Stimulated activated CD4-positive, alpha-beta T cell treated with anti-CD3 and anti-CD28 coated beads, Interleukin-1b, Interleukin-23, amount 100 ng/mL, for 1 hour (primary cell): ENCODE measurements at places on chromosomes 12 and 14.

DNA sequence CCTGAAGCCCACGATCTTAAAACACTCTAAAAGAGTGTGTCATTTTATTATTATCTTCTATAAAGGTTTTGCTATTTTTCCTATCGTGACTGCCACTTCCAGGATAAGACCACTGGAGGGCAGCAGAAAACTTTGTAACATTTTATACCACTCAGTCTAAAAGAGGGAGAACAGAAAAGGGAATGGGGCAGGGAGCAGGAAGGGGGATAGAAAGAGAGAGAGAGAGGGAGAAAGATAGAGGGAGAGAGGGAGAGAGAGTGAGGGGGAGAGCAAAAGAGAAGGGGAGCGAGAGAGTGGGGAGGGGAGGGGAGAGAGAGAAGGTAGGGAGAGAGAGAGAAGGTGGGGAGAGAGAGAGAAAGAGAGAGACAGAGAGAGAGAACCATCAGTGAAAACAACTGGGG lies 2.0 kb upstream of the ART4 start:
- DNase-seq = no peak

DNA sequence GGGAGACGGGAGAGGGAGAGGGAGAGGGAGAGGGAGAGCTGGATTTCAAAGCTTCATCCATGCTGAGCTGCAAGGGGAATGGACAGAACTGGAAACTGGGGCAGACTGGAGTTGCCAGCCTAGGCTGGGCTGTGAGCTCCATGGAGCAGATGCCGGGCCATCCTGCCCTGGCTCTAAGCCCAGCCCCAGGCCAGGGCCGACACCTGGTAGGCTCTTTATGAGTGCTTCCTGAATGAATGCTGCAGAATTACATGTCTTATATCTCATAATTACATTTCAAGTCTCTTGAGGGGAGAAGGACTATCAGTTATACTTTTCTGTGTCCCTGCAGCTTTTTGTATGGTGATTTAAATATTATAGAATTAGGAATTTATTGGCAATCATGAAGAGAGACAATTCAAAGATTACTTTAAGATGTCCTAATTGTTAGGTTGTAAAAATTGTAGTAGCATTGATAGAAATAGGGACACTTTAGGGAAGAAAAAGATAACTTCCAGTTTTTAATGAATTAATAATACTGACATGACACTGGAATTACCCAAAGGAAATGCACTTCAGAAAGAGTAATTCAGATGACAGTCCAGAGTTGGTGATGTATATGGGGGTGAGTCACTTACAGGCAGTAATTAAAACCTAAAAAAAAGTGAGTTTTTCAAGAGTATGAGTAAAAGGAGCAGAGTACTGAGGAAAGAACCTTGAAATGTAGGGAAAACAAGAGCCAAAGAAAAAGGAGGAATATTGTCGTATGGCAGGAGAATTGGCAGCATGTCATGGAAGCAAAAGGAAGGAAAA lies 29.0 kb downstream of the SCYL2 start:
- DNase-seq = no peak

DNA sequence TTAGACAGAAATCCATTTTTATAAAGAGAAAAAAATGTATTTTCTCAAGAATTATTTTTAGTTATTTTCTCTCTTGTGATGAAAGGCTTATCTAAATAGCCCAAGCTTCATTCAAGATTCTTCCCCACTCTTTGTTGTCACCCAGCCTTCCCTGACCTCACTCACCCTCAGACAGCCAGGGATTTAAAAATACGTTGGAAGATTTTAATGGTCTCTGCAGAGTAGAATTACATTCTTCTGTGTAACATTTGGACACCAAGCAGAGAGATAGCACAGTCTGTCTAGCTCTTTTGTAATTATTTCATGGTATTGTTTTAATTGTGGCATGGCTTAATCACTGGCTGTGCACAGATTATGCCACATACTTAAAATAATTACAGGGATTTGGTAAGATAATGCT lies 130.3 kb downstream of the IGF1 start:
- no peak for DNase-seq

DNA sequence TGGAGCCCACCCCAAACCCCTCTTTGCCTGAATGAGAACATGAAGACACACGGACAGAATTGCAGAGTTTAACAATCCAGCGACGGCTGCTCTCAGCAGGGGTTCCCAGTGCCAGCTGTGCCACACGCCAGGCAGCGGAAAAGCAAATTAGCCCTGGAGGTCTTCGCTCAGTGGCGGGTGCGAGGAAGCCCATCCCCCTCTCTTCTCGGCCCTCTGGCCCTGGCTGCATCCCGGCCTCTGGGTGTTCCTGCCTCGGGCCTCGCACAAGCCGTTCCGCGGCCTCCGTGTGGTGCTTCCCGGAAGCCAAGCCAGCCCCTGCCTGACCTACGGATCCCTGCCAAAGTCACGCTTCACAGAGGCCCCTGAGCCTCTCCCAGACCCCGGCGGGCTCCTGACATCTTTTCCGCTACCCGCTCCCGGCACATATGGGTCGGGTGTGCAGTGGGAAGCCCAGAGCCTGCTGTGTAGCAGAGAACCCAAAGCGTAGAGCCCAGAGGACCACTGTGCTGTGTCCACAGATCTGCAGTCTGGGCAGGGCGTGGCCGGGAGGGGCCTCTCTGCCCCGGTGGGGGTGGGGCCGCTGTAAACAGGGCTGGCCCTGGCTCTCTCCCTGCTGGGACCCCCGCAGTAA lies 70.7 kb upstream of the GALNT9 start:
- no peak for DNase-seq

DNA sequence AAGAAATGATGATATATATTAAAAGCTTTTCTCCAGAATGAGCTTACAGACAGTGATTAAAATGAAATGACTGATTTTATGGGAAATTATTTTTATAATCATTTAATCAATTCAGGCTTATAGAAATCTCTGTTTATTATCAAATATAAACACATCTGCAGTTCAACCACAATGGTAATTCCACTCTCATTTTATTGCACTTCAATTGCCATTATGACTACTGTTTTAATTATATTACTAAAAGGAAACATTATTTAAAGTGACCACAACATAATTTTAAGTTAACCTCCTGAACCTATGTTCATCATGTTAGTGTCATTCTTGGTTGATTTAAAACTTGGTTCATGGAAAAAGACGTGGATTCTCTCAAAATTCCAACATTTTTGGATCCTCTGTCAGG lies 536.3 kb downstream of the SLC6A15 start:
- DNase-seq = no peak

- no peak for DNase-seq
Measured at GRCh38 chr12:49121047-49121696, 10.0 kb downstream of the TUBA1B start.
